ENCODE measurements at places on chromosomes 2 and 18. TPM values are rescaled to one million over a fixed set of nuclear protein-coding genes. Genes with fewer than 3 reads are reported as not detected.

The ZBTB7C gene
- 0.67 TPM for total RNA-seq

The ZDBF2 gene
- 38.1 TPM for total RNA-seq

The KHK gene
- total RNA-seq: 1.4 TPM

The SCN3A gene
- total RNA-seq: 0.38 TPM

The CRYGC gene
- not detected for total RNA-seq

The DAPL1 gene
- not detected for total RNA-seq

The DTNA gene
- 17.9 TPM for total RNA-seq

The SERPINB11 gene
- not detected for total RNA-seq

The UCN gene
- 1.5 TPM for total RNA-seq

The MFSD2B gene
- total RNA-seq: not detected

DNA sequence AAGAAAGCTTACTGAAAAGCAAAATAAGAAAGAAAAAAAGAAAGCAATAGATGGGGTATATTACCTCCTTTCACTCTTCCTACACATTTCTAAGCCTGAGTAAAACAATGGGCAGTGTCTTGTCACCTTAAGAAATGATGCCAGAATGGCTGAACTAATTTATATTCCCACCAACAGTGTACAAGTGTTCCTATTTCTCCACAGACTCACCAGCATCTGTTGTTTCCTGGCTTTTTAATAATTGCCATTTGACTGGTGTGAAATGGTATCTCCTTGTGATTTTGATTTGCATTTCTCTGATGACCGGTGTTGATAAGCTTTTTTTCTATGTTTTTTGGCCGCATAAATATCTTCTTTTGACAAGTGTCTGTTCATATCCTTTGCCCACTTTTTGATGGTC lies 98.4 kb downstream of the SPHKAP start:
- no peaks in the 10 kb centered on the region for H3K36me3 ChIP-seq
- peaks cover 2% of the 10 kb centered on the region for H3K27me3 ChIP-seq
- H3K4me1 ChIP-seq: no peaks in the 10 kb centered on the region
- no peak overlapping the region for H3K27ac ChIP-seq
- no peak for DNase-seq
- H3K4me3 ChIP-seq: no peak overlapping the region

GRCh38 chr18:78069784-78070664 lies 820.4 kb downstream of the GALR1 start:
- peaks cover 1% of the 10 kb centered on the region for H3K27me3 ChIP-seq
- peaks cover 3% of the 10 kb centered on the region for H3K36me3 ChIP-seq
- no peak for DNase-seq
- H3K4me1 ChIP-seq: no peaks in the 10 kb centered on the region

- no peak for DNase-seq
- no peak overlapping the region for H3K27ac ChIP-seq
- H3K4me3 ChIP-seq: no peak overlapping the region
- H3K36me3 ChIP-seq: no peaks in the 10 kb centered on the region
- H3K4me1 ChIP-seq: peaks cover 13% of the 10 kb centered on the region
Measured at GRCh38 chr2:178510384-178510783, 30.1 kb downstream of the PLEKHA3 start.

- no peak overlapping the region for H3K27ac ChIP-seq
- peaks cover 16% of the 10 kb centered on the region for H3K4me1 ChIP-seq
- no peaks in the 10 kb centered on the region for H3K27me3 ChIP-seq
- DNase-seq: no peak
- no peak overlapping the region for H3K4me3 ChIP-seq
Measured at GRCh38 chr18:75054046-75054445, 154.9 kb downstream of the PTGR3 start.

DNA sequence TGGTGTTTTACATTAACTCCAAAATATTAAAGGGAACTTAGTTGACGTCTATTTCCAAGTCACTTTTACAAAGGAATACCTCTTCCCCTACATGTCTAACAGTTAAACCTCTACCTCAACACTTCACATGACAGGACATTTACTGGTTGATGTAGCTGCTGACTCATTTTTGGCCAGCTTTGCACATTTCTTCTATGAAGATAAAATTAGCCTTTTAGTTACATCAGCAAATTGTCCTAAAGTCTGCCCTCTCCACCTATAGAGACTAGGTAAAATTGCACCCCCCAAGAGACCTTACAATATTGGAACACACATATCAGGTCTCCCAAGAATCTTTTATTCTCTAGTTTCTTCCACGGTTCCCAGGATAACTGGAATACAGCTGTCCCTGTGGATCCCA lies 10.1 kb upstream of the CERS6 start:
- H3K27me3 ChIP-seq: peaks cover 1% of the 10 kb centered on the region
- H3K36me3 ChIP-seq: no peaks in the 10 kb centered on the region
- H3K27ac ChIP-seq: no peak overlapping the region
- no peak overlapping the region for H3K4me3 ChIP-seq
- no peak for DNase-seq
- H3K4me1 ChIP-seq: peaks cover 12% of the 10 kb centered on the region

DNA sequence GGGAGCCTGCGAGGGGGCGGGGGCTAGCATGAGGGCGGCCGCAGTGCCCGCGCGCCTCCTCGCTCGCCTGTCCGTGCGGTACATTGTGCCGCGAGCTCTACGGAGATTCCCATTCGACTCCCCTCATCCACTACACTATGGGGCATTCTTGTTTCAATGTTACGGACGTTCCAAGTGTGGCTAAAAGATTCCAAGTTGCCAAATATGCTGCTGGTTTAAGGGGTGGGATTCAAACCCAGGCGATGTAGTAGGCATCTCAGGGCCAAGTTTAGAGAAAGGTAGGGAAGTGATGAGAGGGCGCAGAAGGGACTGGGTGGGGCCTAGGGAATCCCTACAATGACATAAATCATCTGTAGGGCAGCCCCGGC lies 10.0 kb upstream of the CRYBA2 start:
- no peak for DNase-seq
- H3K36me3 ChIP-seq: peaks cover 4% of the 10 kb centered on the region
- peaks cover 7% of the 10 kb centered on the region for H3K4me1 ChIP-seq
- peaks cover 26% of the 10 kb centered on the region for H3K27me3 ChIP-seq
- H3K4me3 ChIP-seq: no peak overlapping the region
- H3K27ac ChIP-seq: no peak overlapping the region

DNA sequence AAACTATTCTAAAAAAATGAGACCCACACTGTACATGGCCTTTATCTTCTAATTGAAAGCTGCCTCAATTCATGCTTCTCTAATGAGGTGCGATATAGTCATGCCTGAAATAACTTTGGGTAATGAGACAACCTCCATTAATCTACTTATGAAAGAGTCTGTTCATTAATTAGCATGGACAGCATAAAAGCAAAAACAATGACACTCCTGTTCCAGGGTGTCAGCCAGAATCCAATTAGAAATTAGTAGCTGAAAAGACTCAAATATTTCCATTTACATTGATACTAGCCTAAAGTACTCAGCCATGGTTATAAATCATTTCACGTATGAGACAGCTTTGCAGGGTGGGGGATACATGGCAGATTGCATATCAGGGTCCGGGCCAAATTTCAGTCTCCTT lies 288.7 kb downstream of the AKAIN1 start:
- peaks cover 4% of the 10 kb centered on the region for H3K4me1 ChIP-seq
- no peaks in the 10 kb centered on the region for H3K27me3 ChIP-seq
- H3K4me3 ChIP-seq: no peak overlapping the region
- DNase-seq: no peak

GRCh38 chr2:162579169-162579568 lies 235.2 kb downstream of the GCA start:
- DNase-seq: no peak
- no peak overlapping the region for H3K27ac ChIP-seq
- peaks cover 8% of the 10 kb centered on the region for H3K4me1 ChIP-seq
- H3K36me3 ChIP-seq: no peaks in the 10 kb centered on the region
- no peak overlapping the region for H3K4me3 ChIP-seq

- no peak overlapping the region for H3K4me3 ChIP-seq
- peaks cover 28% of the 10 kb centered on the region for H3K4me1 ChIP-seq
- H3K36me3 ChIP-seq: peaks cover 8% of the 10 kb centered on the region
- no peak for DNase-seq
- H3K27ac ChIP-seq: no peak overlapping the region
Measured at GRCh38 chr2:138499684-138500083, 1.9 kb upstream of the SPOPL start.

DNA sequence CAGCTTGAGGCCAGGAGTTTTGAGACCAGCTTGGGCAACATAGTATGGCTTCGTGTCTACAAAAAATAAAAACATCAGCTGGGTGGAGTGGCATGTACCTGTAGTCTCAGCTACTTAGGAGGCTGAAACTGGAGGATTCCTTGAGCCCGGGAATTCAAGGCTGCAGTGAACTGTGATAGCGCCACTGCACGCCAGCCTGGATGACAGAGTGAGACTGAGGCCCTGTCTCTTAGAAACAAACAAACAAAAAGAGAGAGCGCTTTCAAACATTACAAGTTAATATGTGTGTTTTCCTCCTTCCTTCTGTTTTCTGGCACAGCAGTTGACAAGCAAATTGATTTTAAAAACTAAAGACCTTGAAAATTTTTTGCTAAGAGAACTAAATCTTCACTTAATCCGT lies 9.9 kb downstream of the EPC2 start:
- peaks cover 14% of the 10 kb centered on the region for H3K4me1 ChIP-seq
- H3K36me3 ChIP-seq: no peaks in the 10 kb centered on the region
- H3K27me3 ChIP-seq: peaks cover 1% of the 10 kb centered on the region

DNA sequence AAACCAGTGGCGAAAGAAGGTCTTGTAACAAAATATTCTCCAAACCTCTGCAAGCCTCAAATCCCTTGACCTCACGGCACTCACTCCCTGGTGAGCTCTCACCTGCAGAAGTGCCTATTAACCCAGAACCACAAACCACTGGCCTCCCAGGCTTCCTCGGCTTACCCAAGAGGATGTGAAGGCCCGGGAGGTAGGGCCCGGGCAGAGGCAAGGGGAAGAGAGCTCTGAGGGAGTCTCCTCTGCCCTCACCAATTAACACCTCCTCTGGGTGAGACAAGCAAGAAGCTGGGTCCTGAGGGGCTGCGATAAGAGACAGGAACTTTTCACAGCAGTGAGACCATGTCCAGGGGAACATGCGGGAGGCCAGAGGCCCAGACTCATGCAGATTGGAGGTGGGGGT lies 53.7 kb downstream of the EMX1 start:
- H3K27ac ChIP-seq: no peak overlapping the region
- no peak for DNase-seq
- H3K27me3 ChIP-seq: peaks cover 3% of the 10 kb centered on the region
- H3K4me1 ChIP-seq: peaks cover 3% of the 10 kb centered on the region
- H3K36me3 ChIP-seq: peaks cover 10% of the 10 kb centered on the region

DNA sequence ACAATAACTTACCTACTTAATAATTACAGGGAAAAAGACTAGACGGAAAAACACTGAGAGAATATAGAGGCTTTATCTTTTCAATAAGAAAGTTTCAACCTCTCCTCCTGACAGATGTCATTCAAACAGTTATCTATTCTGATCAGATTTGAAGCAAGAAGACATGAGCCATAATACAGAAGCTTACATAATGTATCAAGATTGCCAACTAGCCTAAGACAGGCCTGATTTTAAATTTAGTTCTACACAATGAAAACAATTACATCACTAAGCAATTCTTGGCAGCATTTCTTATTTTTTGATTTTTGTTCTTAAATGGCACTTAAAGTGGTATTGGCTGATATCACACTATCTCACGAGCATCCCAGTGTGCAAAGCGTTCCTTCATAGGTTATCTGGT lies 41.6 kb downstream of the GPR155 start:
- H3K27me3 ChIP-seq: peaks cover 1% of the 10 kb centered on the region
- no peak for DNase-seq
- H3K36me3 ChIP-seq: no peaks in the 10 kb centered on the region
- no peaks in the 10 kb centered on the region for H3K4me1 ChIP-seq
- H3K27ac ChIP-seq: no peak overlapping the region

DNA sequence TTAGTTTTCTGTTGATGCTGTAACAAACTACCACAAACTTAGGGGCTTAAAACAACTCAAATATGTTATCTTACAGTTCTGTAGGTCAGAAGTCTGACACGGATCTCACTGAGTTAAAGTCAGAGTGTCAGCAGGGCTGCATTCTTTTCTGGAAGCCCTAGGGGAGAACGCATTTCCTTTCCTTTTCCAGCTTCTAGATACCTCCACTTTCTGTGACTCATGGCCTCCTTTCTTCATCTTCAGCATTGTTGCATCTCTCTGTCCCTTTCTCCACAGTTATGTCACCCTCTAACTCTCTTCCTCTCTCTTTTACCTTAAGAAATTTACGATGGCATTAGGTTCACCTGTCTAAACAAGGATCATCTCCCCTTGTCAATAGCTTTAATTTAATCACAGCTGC lies 13.3 kb upstream of the PPP4R1 start:
- peaks cover 3% of the 10 kb centered on the region for H3K36me3 ChIP-seq
- H3K4me1 ChIP-seq: peaks cover 5% of the 10 kb centered on the region
- no peak for DNase-seq
- H3K4me3 ChIP-seq: no peak overlapping the region
- no peak overlapping the region for H3K27ac ChIP-seq
- peaks cover 2% of the 10 kb centered on the region for H3K27me3 ChIP-seq

DNA sequence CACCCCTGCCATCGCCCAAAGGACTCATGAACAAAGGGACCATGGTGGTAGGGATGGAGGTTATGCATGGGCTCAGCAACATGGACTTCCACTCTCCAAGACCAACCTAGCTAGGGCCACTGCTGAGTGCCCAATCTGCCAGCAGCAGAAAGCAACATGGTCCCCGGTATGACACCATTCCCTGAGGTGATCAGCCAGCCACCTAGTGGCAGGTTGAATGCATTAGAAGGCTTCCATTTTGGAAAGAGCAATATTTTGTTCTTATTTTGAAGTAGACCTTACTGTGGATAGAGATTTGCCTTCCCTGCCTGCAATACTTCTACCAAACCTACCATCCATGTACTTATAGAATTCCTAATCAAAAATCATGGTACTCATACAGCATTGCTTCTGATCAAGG lies 99.8 kb downstream of the METTL4 start:
- H3K4me3 ChIP-seq: no peak overlapping the region

DNA sequence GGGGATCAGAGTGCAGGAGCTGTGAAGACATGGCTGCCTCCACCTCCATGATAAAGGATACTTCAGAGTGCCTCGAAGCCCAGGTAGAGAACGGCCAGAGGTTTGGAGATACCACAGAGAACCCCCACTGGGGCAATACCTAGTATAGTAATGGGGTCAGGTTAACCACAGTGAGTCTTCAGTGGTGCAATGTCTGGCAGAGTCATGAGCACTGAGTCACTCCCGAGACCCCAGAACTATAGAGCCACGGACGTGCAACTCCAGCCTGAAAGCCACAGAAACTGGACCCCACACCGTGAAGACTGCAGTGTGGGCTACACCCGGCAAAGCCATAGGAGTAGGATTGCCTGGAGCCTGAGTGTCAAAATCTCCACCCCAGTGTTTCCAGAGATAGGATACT lies 746.6 kb downstream of the CBLN2 start:
- no peaks in the 10 kb centered on the region for H3K27me3 ChIP-seq
- no peak overlapping the region for H3K27ac ChIP-seq
- no peaks in the 10 kb centered on the region for H3K36me3 ChIP-seq
- H3K4me3 ChIP-seq: no peak overlapping the region
